ENCODE measurements at places on chromosomes 1 and 21.

DNA sequence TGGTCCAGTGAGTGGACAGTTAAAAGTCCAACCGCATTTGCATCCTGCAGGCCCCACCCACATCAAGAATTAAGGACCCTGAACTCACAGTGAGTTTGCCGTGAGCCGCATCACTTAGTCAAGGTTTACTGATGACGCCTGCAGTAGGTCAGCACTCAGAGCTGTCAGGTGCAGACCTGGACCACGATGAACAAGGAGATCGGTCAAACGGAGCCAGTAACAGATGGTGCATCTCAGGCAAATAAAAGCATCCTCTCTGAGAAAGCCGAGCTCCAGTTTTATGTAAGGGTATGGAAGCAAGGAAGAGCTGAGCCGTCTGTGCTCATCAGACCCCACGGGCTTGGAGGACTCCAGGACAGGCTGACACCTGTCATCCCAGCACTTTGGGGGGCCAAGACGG lies 4.5 kb downstream of the PRDM15 start:
- DNase-seq, result no peak

DNA sequence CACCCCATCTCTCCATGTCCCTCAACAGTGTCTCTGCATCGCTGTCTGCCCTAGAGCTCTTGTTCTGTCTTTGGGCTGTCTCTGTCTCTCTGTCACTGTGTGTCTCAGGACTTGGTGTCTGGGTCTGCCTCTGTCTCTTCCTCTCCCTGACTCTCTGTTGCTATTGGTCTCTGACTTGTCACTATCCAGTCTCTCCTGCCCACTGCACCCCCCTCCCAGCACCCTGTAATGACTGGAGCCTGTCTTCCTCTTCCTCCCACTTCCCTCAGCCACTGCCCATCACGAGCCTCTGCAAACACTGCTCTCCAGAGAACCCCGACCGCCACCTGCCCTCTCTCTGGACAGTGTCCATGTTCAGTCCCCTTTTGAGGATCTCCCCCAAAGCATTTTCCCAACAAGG lies 12.1 kb downstream of the PEAR1 start:
- DNase-seq, result no peak

DNA sequence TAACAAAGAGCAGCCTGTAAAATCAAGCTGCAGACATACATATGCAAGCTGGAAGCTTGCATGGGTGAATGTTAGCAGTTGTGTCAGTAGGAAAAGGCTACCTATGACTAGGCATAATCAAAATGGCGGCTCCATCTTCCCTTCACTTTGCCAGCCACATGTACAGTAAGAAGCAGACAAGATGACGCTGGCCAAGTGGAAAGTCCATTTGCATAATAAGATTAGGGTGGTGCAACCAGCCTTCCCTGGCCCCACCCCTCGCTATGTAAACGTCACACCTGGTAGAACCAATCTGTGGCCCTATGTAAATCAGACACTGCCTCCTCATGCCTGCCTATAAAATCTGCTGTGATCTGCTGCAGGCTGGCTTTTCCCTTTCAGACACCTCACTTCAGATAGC lies 171.9 kb upstream of the USP25 start:
- DNase-seq, result no peak

DNA sequence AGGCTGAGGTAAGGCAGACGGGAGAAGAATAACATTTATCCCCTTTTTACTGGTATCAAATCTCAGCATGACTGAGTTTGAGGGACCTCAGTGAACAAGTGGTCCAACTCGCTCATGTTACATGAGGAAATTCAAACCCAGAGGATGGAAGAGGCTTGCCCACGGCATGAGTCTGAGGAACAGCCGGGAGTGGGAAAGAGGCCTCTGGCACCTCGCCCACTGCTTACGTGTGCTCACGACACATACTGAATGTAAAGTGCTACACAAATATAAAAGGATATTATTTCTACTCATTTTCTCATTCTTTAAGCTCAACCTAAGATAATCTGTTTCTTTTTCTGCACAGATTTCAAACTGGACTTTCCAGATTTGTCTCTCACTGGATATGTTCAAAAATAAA lies 14.7 kb downstream of the BEND5 start:
- no peak for DNase-seq

DNA sequence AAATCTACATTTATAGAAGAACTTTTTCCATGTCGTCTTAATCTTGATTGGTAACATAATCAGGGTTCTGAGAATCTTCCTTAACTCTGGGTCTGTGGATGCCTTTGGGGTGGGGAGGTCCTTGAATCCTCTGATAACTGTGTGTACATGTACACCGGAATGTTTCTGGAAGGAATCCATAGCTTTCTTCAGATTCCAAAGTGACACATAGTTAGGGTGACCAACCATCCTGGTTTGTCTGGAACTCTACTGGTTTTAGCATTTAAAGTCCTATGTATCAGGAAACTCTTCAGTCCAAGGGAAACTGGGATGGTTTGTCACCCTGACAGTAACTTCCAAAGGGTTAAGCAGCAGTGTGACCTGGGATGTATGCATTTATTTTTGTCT lies 16.8 kb downstream of the STRIP1 start:
- no peak for DNase-seq

DNA sequence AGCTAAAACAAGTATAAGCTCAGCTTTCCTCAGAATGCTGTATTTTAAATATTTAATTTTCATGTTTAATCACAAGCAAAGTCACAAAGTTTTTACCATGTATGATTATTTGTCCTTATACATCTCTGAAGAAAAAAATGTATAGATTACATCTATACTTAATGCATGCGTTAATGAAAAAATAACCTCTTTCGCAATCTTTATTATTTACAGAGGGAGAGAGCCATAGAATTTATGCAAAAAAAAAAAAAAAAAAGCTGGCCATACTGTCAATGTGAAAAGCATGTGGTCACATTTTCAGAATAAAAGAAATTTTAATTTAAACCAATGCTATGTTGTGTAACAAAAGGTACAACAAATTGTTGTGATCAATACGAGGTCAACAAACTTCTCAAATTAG lies 148.2 kb downstream of the AKT3 start:
- no peak for DNase-seq

GRCh38 chr1:204746838-204747442 lies 61.4 kb upstream of the LRRN2 start:
- DNase-seq, result peak; percentile 25

Data from mammary epithelial cell (primary cell).